ENCODE measurements at places on chromosomes 7 and 10. TPM values are rescaled to one million over a fixed set of nuclear protein-coding genes. Genes with fewer than 3 reads are reported as not detected.

Gene DPYSL4
- 61.9 TPM for total RNA-seq

Gene KLHL7
- total RNA-seq = 34.0 TPM

Gene SPAM1
- total RNA-seq = not detected

GRCh38 chr10:21167288-21168010 lies 270.3 kb upstream of the NEBL start:
- H3K4me3 ChIP-seq = no peak overlapping the region
- H3K27ac ChIP-seq = no peak overlapping the region
- peaks cover 8% of the 10 kb centered on the region for H3K27me3 ChIP-seq
- peaks cover 12% of the 10 kb centered on the region for H3K36me3 ChIP-seq

GRCh38 chr7:141208539-141208938 lies 134.7 kb downstream of the TMEM178B start:
- H3K27ac ChIP-seq = no peak overlapping the region
- peaks cover 20% of the 10 kb centered on the region for H3K27me3 ChIP-seq
- no peak for DNase-seq
- H3K36me3 ChIP-seq = no peaks in the 10 kb centered on the region
- H3K4me3 ChIP-seq = no peak overlapping the region
- no peaks in the 10 kb centered on the region for H3K4me1 ChIP-seq
